Amygdala (tissue), 56 donors: ENCODE measurements at places on chromosomes 7 and 10.

DNA sequence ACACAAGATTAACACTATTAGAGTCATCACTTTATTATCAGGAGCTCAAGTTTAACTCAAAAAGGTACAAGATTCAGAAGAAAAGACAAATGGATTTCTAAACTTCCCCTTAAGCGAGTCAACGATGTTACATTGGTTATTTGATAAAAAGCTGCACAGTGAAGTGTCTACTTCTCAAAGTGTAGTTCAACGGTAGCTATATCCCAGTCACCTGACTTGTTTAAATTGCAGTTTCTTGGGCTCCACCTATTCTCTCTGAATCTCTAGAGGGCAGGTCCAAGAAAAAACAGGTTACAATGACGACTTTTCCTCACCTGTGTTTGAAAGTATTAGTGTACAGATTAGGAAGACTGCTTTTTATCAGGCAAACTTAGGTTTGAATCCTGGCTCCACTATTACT lies 16.6 kb downstream of the MINDY3 start:
- DNase-seq: no peak

GRCh38 chr10:17873946-17874345 lies 64.8 kb downstream of the MRC1 start:
- DNase-seq: no peak

- no peak for DNase-seq
These were observed 111.6 kb downstream of the HTR5A start for GRCh38 chr7:155181768-155182167.

DNA sequence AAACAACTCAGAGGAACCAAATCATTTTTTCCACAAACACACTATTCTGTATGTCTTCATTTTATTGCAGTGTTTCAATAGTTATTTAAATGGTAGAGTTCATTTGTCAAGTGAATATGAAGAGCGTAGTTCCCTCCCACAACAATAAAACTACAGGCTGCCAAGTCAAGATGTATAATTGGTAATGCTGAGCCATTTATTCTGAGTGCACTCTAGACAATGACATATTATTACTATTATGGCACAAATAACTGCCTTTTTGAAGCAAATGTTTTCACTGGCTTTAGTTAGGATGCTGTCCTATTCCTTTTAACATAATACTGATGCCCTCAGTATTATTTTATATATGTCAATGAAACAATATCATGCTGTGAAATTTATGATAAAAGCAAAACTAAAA lies 102.7 kb upstream of the PCDH15 start:
- no peak for DNase-seq

- no peak for DNase-seq
These were observed 124.6 kb upstream of the LANCL2 start for GRCh38 chr7:55240418-55241142.
